ENCODE measurements at places on chromosomes 1 and 21. TPM values are rescaled to one million over a fixed set of nuclear protein-coding genes. Genes with fewer than 3 reads are reported as not detected.

DNA sequence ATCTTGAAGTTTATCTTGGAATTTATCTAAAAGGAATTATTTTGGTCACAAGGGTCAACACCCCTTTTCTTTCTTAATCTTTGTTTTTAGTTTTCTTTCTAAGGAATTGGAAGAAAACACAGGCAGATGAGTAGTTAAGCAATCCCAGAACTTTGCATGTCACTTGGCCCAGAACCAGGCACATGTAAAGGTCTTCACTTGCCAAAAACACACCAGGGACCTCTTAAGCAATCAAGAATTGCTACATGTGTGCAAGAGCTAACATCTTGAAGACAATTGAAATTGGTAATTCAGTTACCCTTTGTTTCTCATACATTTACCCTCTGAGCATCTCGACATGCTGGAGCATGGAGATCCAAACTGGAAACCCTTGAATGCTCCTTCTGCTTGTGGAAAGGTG is 114.2 kb downstream of the ZC3H11B start:
- DNase-seq: no peak

GRCh38 chr1:117568999-117569398 is 36.8 kb upstream of the TENT5C start:
- no peak for DNase-seq

The HCRTR1 gene
- total RNA-seq: not detected

- no peak for DNase-seq
Observed at GRCh38 chr1:203478231-203478630, 2.6 kb downstream of the PRELP start.

DNA sequence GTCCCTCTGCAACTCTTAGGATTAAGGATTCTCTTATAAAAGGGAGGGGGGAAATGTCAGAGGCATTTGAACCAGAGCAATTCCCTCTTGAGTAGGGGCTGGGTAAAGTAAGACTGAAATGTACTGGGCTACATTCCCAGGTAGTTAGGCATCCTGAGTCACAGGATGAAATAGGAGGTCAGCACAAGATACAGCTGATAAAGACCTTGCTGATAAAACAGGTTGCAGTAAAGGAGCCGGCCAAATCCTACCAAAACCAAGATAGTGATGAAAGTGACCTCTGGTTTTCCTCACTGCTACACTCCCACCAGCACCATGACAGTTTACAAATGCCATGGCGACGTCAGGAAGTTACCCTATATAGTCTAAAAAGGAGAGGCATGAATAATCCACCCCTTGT is 14.3 kb upstream of the COX20 start:
- no peak for DNase-seq

- DNase-seq: no peak
Observed at GRCh38 chr1:54927472-54928240, 40.7 kb upstream of the DHCR24 start.

GRCh38 chr1:116915086-116915661 is 5.5 kb downstream of the PTGFRN start:
- no peak for DNase-seq

DNA sequence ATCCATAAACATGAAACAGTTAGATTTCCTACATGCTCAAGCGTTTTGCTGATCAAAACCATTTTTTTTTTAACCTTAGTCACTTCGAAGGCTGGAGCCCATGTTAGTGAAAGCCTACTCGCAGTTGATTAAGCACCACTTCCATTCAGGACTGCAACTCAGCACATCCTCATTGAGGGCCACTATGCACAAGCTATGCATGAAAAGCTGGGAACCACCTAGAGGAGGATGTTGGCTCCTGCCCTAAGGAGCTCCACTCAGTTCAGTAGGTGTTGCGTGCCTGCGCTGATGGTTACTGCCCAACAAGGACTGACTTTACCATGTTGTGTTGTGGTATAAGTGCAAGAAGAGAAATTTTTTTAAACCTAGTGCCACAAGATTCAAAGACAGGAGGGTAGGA is 181.4 kb upstream of the L1TD1 start:
- DNase-seq: no peak

GRCh38 chr1:154880671-154881070 is 10.6 kb upstream of the KCNN3 start:
- no peak for DNase-seq

DNA sequence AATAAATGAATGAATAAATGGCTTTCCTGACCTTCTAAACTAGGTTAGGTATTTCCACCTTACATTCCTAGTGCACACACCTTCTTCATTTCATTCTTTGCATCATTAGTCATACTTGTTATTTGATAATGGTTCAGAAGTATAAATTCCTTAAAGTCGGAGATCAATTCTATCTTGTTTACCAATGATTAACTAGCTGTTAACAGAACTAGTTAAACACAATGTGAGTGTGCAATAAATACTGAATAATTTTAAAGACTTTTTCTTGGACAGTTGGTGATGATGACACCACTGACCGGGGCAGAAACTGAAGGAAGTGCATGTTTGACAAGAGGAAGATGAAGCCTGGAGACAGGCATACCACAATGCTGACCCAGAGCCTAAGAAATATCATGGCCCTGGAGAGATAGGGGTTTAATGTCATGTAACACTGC is 207.1 kb upstream of the DEPDC1 start:
- no peak for DNase-seq

DNA sequence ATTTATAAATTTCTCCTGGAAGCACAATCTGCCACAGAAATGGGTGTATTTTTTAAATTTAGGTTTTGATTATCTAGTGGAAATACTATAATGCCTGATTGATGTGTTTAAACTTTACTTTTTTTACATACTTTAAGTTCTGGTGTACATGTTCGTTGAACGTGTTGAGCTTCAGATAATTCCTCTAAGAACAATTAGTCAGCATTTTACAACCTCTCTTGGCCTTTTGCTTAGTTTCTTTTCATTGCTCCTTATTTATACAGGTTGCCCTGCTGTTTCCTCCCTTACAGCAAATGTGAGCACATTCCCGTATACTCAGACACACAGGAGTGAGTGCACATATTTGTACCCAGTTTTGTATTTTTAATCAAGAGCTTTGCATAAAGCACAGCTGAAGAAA is 1038.9 kb downstream of the BRINP3 start:
- DNase-seq: no peak

GRCh38 chr21:45877821-45878469 is 103.6 kb upstream of the COL6A1 start:
- DNase-seq: no peak

- DNase-seq: no peak
Observed at GRCh38 chr1:162444903-162445302, 33.0 kb upstream of the SH2D1B start.

The LCE3E gene
- not detected for total RNA-seq

The CPLANE2 gene
- 15.6 TPM for total RNA-seq

The TMEM240 gene
- 2.7 TPM for total RNA-seq

The PTPRF gene
- total RNA-seq: 0.48 TPM

DNA sequence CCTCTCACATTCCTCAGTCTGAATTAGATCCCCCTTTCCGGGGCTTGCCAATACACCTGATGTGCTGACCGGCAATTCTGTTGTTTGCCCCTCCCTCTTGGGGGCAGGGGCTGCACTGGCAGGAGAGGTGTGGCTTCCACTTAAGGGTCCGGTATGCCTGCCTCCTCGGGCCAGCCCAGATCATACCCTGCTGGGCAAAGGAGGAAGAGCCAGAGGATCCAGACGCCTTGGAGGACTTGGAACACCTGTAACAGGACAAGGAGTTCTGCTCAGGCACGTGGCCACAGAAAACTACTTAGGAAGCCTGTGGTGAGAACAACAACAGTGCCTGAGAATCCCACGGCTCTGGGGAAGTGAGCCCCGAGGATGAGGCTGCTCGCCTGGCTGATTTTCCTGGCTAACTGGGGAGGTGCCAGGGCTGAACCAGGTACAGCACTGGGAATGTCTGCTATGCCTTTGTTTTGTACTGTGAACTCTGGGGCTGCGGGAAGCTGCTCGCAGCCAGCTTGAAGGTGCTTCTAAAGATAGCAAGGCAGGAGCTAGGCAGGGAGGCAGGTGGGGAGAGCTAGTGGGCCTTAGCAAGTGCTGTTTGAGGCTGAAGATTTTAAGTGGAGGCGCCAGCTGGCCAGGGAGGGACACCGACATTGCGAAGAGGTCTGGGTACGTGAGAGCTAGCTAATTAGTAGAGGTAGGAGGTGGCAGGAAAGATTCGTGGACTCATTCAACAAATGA is at the start of gene SMPDL3B:
Gene SMPDL3B, plus strand, starts transcription at position 183 of the 732 bp plus-strand sequence. Its CDS starts 184 bp downstream, at position 367.
- DNase-seq: peak; percentile 21

DNA sequence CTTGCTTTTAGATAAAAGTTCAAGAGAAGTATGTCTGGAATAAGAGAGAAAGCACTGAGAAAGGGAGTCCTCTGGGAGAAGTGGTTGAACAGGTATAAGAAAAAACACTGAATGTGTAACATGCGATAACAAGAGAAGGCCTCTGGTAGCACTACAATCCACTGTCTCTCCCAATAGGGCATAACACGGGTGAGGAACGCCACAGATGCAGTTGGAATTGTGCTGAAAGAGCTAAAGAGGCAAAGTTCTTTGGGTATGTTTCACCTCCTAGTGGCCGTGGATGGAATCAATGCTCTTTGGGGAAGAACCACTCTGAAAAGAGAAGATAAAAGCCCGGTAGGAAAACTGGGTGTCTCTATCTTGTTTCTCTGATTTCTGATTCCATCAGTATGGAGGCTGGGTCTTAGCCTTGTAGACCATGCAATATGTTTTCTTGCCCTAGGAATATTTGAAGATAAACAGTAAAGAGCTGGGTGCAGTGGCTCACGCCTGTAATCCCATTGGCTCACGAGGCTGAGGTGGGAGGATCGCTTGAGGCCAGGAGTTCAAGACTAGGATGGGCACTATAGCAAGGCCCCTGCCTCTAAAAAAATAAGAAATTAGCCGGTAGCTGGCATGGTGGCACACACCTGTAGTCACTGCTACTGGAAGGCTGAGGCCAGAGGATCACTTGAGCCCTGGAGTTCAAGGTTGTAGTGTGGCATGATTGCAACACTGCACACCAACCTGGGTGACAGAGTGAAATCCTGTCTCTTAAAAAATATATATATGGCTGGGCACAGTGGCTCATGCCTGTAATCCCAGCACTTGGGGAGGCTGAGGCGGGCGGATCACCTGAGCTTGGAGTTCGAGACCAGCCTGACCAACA is 40.4 kb downstream of the DAP3 start:
- DNase-seq: peak; percentile 47

The TMPRSS15 gene
- total RNA-seq: 0.13 TPM

DNA sequence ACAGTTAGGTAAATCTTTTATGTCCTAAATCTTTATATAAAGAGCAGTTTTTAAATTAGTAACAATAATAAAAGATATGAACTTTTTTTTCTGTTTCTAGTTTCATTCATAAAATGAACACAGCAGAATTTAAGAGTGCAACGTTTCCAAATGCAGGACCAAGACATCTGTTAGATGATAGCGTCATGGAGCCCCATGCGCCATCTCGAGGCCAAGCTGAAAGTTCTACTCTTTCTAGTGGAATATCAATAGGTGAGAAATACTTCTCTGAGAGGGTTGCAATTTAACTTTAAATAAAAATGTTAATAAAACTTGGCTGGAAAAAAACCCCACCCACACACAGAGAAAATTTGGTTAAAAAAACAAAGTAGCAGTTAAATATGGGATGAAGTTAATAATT is 15.0 kb upstream of the ANGPTL1 start:
- no peak for DNase-seq

- DNase-seq: no peak
Observed at GRCh38 chr1:164843743-164844500, 284.9 kb downstream of the PBX1 start.

The ARHGEF19 gene
- 6.2 TPM for total RNA-seq

Measured in OCI-LY7 (cell line).